ENCODE measurements at places on chromosomes 4 and X.

GRCh38 chrX:24954732-24955131 is 61.0 kb downstream of the ARX start:
- no peak for DNase-seq

- no peak for DNase-seq
Observed at GRCh38 chr4:128623508-128624215, 185.8 kb upstream of the JADE1 start.

GRCh38 chr4:3802571-3803474 is 36.6 kb downstream of the ADRA2C start:
- DNase-seq, result no peak

GRCh38 chr4:77631276-77631675 is 25.7 kb downstream of the CXCL13 start:
- no peak for DNase-seq

GRCh38 chr4:124596816-124597215 is 115.7 kb downstream of the ANKRD50 start:
- DNase-seq, result no peak
